ENCODE measurements at places on chromosomes 1 and 21.
A peak's percentile ranks its signal among the peaks of the same experiment; 100 is the strongest.

GRCh38 chr1:119745034-119745433 lies 23.7 kb downstream of the HMGCS2 start:
- DNase-seq, result no peak

DNA sequence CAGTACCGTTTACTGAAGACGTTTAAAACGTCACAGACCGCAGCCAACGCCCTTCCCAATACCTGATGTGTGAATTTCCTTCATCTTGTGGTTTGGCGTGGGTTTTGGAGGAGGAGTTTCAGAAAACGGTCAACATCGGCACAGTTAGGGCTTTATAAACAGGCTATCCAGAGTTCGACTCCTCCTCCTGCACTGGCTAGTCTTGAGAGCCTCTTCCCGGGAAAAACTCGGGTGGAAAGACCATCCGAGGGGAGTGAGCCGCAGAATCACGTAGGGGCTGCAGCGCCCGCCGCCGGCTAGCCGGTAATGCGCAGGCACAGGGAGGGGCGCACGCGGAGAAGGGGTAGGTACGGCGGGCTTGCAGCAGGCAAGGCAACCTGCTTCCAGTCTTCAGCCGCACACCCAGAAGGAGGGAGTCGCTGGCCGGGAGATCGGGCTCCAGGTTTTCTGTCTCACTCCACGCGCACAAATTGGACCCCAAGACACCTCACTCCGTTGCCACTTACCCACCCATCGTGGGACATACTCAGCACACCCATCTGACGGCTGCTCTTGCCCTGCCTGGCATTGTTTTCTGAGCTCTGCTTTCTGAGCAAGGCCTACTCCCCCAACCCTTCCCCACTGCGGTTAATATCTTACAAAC lies 25.4 kb downstream of the SLC19A2 start:
- DNase-seq, result no peak

GRCh38 chr1:89758156-89758555 lies 62.7 kb upstream of the LRRC8D start:
- no peak for DNase-seq

DNA sequence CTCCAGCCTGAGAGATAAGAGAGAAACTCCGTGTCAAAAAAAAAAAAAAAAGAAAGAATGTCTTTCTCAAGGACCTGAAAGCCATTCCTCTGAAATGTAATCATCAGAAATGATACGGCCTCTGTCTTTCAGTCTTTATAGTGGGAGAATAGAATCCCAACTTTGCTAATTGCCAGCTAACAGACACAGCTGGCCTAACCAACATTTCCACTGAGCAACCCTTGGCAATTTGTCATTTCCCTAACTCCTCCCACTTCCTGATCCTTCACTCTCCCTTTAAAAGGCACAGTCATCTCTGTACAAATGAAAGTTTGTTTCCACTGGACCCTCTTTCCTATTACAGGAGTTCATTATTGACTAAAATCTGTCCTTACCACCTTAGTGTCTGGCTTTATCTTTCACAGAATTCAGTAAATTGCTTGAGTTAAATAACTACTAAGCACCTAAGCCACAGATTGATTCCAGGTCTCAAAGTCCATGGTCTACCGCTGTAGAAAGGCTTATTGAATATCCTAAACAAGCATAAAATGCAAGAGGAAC lies 4.3 kb upstream of the CBR1 start:
- no peak for DNase-seq

GRCh38 chr1:245986404-245987218 lies 520.5 kb downstream of the SMYD3 start:
- DNase-seq, result no peak

GRCh38 chr1:26163684-26164035 lies 4.8 kb downstream of the FAM110D start:
- DNase-seq, result no peak

- no peak for DNase-seq
Measured at GRCh38 chr21:42939582-42940413, 14.4 kb upstream of the ERVH48-1 start.

- DNase-seq, result no peak
Measured at GRCh38 chr21:38639571-38640354, 141.5 kb upstream of the ERG start.

- no peak for DNase-seq
Measured at GRCh38 chr1:225712391-225712790, 59.5 kb upstream of the ENAH start.

DNA sequence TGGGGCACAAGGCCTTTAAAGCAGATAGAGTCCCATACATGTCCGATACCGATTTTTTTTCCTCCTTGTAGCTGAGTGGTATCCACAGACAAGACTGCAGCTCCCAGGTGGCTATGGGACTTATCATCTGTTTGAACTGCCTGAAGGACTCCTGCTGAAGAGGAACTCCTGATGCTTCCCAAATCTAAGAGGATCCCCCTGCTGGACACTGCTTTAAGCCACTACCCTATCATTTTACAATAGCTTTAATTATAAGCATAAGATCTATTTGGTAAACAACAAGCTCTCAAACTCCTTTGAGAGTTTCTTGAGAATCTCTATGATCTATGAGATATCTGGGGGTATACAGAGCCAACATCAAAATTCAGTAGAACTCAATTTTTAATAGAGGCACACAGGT lies 11.7 kb downstream of the NDC1 start:
- DNase-seq, result no peak

DNA sequence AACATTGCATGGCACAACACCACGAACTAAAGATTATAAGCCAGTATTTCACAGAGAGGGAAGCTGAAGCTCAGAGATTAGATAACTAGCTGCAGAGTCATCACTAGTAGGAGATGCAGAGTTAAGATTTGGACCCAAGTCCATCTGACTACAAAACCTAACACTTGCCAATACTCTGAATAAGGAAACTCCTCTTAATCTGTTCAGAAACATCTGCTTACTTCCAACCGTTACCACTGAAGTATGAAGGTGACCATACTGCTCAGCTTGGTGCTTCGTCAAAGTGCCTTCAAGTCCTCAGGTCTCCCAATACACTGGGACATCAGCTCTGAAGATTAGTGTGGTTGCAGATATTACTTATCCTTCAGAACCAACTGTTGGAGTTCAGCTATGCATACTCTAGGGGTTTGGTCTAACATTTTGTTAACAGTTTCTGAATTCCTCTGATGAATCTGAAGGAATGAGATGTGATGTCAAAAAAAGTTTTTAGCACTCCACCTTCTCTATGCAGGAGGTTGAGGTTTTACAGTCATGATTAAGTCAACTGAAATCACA lies 179.6 kb downstream of the TPR start:
- DNase-seq, result no peak

GRCh38 chr1:95451054-95451453 lies 217.0 kb downstream of the RWDD3 start:
- no peak for DNase-seq

GRCh38 chr1:93728480-93729131 lies 47.0 kb upstream of the BCAR3 start:
- no peak for DNase-seq

GRCh38 chr1:35666216-35666615 lies 24.9 kb upstream of the PSMB2 start:
- no peak for DNase-seq

GRCh38 chr1:154344977-154345837 lies 19.9 kb downstream of the ATP8B2 start:
- no peak for DNase-seq

DNA sequence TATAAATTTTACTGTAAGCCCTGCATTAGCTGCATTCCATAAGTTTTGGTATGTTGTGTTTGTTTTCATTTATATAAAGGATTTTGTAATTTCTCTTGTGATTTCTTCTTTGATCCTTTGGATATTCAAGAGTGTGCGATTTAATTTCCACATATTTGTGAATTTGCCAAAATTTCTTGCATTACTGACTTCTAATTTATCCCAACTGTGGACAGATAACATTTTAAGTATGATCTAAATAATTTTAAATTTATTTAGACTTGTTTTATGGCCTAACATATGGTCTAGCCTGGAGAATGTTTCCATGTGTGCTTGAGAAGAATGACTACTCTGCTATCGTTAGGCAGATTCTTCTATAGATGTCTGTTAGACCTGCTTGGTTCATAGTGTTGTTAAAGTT lies 23.2 kb downstream of the RPE65 start:
- DNase-seq, result no peak

- DNase-seq, result no peak
Measured at GRCh38 chr1:153841463-153841994, 66.3 kb downstream of the SLC27A3 start.

GRCh38 chr21:46617267-46618051 lies 12.6 kb upstream of the S100B start:
- no peak for DNase-seq

- DNase-seq, result peak; percentile 23
Measured at GRCh38 chr1:231460614-231461013, 38.5 kb upstream of the EGLN1 start.

GRCh38 chr1:234608025-234608910 lies 1.7 kb downstream of the IRF2BP2 start:
- DNase-seq, result no peak

- peak; percentile 56 for DNase-seq
Measured at GRCh38 chr1:156571919-156572662, at the start of gene IQGAP3. Gene IQGAP3 (minus strand): TSS chr1:156572565. CDS start chr1:156572529, 36 bp downstream.
